ENCODE measurements at places on chromosomes 2 and 18. TPM values are rescaled to one million over a fixed set of nuclear protein-coding genes. Genes with fewer than 3 reads are reported as not detected.
A peak's percentile ranks its signal among the peaks of the same experiment; 100 is the strongest.

GRCh38 chr2:189350540-189351209 is 90.6 kb upstream of the WDR75 start:
- no peaks in the 10 kb centered on the region for H3K27me3 ChIP-seq
- H3K4me3 ChIP-seq, result no peak overlapping the region
- no peak overlapping the region for H3K27ac ChIP-seq
- peak; percentile 50 for DNase-seq

DNA sequence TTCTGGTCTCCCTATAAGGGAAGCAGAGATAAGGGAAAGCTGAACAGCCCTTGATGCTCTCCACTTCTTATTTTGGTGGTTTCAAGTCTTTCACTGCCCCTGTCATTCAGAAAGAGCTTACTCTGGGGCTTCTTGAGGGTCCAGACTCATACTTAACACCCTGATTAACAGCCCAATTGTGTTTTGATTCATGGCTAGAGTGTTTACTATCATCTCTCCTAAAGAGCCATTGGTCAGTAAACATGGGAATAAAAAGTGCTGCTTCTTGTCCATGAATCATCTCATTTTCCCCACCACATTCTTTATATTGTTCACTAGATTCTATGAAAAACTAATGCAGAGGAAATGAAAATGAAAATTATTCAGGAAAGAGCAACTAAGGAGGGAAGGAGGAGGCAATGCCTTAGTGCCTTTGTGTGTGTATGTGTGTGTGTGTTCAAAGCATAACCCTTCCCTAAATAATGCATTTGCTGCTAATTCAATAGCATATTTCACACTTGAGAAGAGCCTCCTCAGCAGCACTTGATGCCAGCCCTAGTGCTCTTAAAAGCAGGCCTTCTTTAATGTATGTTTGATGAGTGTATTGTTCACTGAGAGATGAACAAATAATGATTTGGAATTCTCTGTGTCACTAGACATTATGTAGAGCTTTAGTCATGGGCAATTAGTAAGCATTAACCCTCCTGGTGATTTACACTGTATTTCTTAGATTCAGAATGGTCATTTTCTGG is 63.5 kb downstream of the DCC start:
- H3K27me3 ChIP-seq, result no peaks in the 10 kb centered on the region
- no peaks in the 10 kb centered on the region for H3K4me1 ChIP-seq
- no peak for DNase-seq
- H3K4me3 ChIP-seq, result no peak overlapping the region

GRCh38 chr2:120511536-120511935 is 165.6 kb downstream of the INHBB start:
- no peak overlapping the region for H3K4me3 ChIP-seq
- H3K36me3 ChIP-seq, result no peaks in the 10 kb centered on the region
- no peaks in the 10 kb centered on the region for H3K27me3 ChIP-seq

DNA sequence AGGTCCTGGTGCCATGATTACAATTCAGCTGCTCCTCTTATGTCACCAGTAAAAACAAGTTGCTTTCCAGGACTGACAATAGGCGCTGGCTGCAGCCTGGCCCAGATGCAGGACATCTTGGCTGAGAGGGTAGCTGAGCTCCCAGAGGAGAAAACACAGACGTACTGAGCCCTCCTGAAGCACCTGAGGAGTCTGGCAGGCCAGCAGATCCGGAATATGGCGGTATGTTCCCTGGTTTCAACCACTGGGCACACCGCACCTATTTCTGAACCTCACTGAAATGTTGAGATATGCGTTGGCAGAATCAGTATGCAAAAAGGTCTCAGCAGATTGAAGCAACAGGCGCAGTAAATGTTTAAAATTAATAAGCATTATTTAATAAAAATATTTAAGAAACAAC is 73.1 kb upstream of the BZW1 start:
- H3K4me3 ChIP-seq, result no peak overlapping the region
- no peak for DNase-seq
- no peaks in the 10 kb centered on the region for H3K36me3 ChIP-seq

DNA sequence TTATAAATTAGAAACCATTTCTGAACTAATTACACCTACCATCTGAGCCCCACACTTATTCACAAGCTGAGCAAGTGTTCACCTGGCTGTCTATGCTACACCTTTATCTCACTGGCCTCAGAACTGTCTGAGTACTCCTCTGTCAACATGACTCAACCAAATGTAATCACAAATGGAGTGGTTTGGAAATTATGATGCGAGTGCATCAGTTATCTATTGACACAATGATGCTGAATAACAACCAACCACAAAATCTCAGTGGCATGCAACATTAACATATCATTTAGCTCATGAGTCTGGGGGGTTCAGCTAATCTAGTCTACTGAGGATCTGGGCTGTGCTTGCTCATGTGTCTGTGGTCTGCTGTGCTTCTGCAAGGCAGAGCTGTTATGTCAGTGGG is 184.2 kb upstream of the NXPH2 start:
- no peaks in the 10 kb centered on the region for H3K4me1 ChIP-seq
- H3K36me3 ChIP-seq, result no peaks in the 10 kb centered on the region
- DNase-seq, result no peak
- no peak overlapping the region for H3K4me3 ChIP-seq

DNA sequence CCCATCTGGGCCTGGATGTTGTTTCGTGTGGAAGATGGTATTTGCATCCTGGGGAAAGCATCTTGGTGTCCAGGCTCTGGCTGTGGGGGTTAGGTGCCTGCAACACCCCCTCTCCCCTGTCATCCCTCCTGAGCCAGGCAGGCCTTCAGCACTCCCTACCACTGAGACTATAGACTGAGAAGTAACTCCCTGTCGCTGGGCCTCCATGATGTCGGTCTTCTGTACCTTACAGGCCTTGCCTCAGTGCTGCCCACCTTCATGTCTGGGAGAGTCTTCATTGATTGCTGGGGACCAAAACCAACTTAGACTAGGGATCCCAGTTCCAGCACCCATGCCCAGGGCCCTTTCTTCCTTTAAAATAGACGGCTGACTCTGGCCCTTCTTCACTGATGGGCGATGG is 33.1 kb upstream of the DNMT3A start:
- H3K4me3 ChIP-seq, result no peak overlapping the region
- DNase-seq, result no peak
- H3K27ac ChIP-seq, result no peak overlapping the region
- no peaks in the 10 kb centered on the region for H3K36me3 ChIP-seq
- H3K27me3 ChIP-seq, result no peaks in the 10 kb centered on the region

DNA sequence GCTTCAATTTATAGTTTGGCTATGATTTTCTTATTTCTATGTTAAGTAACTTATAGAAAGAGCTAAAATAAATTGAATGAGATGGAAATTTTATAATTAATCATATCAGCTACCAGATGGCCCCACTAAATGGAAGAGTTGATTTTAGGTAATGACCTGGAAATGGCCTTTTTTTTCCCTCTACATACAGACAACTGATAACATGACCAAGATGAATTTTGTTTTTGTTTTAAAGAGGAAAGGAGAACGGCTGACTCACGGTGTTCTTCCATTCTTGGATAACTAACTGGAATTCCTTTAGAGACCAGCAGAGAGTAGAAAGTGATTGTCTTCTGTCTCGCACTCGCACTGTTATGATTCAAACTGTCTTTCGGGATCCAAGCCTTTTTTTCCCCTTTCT is 91.0 kb downstream of the TMEM185B start:
- no peak overlapping the region for H3K27ac ChIP-seq
- H3K4me1 ChIP-seq, result no peaks in the 10 kb centered on the region
- H3K36me3 ChIP-seq, result no peaks in the 10 kb centered on the region
- H3K27me3 ChIP-seq, result no peaks in the 10 kb centered on the region
- no peak for DNase-seq
- no peak overlapping the region for H3K4me3 ChIP-seq

Gene MTLN
- 121 TPM for total RNA-seq

Gene CCDC178
- 0.33 TPM for total RNA-seq

Gene ALPP
- total RNA-seq, result 0.52 TPM

- H3K27me3 ChIP-seq, result no peaks in the 10 kb centered on the region
- no peaks in the 10 kb centered on the region for H3K36me3 ChIP-seq
- H3K4me3 ChIP-seq, result peak overlapping the region; percentile 58
- H3K4me1 ChIP-seq, result peaks cover 53% of the 10 kb centered on the region
- peak overlapping the region; percentile 95 for H3K27ac ChIP-seq
These were observed 692 bp upstream of the TSHZ1 start for GRCh38 chr18:75209951-75210258.

DNA sequence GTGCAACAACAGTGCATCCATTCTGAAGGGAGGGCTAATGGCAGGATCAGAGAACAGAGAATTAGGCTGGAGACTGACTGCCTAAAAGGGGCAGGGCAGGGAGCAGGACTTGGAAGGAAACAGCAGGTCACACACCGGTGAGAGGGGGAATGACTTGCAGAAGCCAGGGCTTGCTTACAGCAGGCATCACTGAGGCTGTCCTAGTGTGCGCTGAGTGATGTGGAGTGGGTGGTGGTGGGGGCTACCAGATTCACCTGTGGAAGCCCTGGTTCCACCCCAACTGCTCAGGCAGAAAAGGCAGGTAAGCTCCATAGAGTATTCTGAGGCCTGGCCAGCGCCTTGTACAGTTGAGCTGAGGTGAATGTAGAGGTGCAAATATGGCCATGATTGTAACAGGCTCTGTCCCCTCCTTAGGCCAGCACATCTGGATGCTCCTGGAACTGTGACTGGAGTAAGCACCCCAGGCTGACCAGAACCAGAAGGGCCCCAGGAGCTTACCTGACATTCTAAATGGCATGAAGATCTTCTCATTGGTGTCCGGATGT is 49.4 kb downstream of the SFXN5 start:
- no peaks in the 10 kb centered on the region for H3K36me3 ChIP-seq
- H3K4me3 ChIP-seq, result no peak overlapping the region
- DNase-seq, result no peak

DNA sequence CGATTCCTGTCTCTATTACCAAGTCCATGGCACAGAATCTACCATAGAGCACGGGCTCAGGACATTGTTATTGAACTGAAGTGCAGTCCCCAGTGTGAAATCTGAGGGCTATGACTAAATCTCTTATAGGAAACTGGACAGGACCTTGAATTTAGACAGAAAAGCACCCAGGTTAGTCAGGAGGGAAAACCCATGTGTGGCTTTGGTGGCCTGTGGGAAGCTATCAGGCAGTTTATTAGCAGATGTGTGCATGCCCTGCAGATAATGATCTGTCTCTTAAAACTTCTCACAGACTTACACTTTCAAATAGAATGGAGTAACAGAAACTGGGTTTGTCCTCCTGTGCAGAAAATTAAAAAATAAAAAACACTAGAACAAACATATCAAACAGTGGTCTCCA is 610.0 kb upstream of the RAB6C start:
- DNase-seq, result no peak
- H3K36me3 ChIP-seq, result no peaks in the 10 kb centered on the region
- no peaks in the 10 kb centered on the region for H3K4me1 ChIP-seq
- no peak overlapping the region for H3K4me3 ChIP-seq

Gene XDH
- total RNA-seq, result 0.78 TPM

Gene C2orf72
- total RNA-seq, result 14.5 TPM

Gene DSG4
- not detected for total RNA-seq

Gene ITGA4
- 3.4 TPM for total RNA-seq

DNA sequence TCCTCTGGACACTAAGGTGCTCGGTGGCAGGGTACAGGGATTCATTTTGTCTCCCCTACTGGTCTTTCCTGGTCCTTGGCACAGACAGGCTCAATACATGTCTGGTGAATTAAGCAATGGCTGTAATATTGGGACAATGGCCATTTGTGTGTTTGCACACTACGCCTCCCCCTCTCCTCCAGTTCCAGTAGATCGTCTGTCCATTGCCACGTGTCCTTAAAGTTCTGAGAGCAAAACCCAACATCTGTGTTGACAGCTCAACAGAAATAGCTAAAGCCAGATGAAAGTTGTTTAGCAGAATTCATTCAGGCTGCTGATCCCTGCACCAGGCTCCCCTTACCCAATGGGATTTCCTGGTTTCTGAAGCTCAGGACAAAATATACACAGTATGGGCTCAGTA is 9.0 kb upstream of the FABP1 start:
- no peaks in the 10 kb centered on the region for H3K4me1 ChIP-seq
- H3K27me3 ChIP-seq, result no peaks in the 10 kb centered on the region
- no peak overlapping the region for H3K4me3 ChIP-seq
- no peaks in the 10 kb centered on the region for H3K36me3 ChIP-seq
- no peak overlapping the region for H3K27ac ChIP-seq
- DNase-seq, result no peak

DNA sequence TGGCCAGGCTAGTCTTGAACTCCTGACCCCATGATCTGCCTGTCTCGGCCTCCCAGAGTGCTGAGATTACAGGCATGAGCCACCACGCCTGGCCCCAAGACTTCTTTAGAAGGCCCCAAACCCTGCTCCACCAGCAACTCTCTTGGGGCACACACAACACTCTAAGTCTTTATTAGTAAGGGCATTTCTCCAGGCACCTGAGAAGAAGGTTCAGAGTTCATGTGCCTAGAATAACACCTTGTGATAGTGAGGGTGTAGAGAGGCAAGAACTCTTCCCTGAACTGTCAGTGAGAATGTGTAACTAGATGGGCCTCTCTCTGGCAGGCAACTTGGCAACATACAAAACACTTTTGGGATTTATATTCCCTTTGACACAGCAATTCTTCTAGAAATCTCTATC is 43.8 kb downstream of the SH2D6 start:
- H3K4me3 ChIP-seq, result no peak overlapping the region
- no peaks in the 10 kb centered on the region for H3K36me3 ChIP-seq
- H3K27me3 ChIP-seq, result no peaks in the 10 kb centered on the region
- DNase-seq, result no peak

DNA sequence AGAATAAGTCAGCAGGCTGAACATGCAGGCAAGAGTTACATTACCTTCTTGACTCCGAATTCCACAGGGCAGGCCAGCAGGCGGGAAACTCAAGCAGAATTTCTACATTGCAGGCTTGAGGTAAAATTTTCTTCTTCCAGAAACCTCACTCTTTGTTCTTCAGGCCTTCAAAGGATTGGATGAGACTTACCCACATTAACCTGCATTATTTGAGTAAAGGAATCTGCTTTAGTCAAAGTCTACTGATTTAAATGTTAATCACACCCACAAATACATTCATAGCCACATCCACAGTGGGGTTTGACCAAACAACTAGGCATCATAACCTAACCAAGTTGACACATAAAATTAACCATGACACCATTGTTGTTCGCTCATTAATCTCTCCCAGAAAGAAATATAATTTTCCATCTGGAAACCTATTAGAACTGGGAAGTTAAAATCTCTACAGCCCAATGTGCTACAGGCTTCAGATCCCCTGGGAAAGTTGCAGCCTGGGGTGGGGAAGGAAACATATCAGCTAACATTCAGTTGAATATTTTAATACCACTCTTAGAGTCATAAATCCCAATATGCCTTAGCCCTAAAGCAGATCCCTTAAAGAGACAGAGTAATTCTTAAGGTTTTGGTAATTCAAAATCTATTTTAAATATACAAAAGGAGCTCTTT is 468.2 kb upstream of the TNP1 start:
- H3K36me3 ChIP-seq, result no peaks in the 10 kb centered on the region
- no peak overlapping the region for H3K4me3 ChIP-seq
- no peak for DNase-seq

DNA sequence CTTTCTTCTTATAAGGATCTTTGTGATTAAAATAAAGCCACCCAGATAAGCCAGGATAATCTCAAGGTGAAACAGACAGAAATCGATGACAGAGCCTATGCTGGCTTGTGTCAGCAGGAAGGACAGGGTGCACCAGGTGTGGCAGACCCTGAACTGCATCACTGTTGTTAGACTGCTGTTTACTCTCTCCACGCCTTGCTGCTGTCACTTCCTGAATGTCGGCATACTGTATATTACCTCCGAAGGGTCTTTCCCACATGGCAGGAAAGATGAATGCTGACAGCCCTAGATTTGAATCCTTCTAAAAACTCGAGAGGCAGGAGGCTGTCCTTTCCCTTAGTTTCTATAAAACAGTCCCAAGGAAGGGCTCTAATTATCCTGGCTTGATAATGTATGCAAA is 18.9 kb upstream of the TMEM163 start:
- no peak for DNase-seq
- H3K4me1 ChIP-seq, result no peaks in the 10 kb centered on the region
- H3K36me3 ChIP-seq, result no peaks in the 10 kb centered on the region
- H3K27me3 ChIP-seq, result no peaks in the 10 kb centered on the region
- H3K4me3 ChIP-seq, result no peak overlapping the region
